ENCODE measurements at places on chromosomes 1 and 21.
A peak's percentile ranks its signal among the peaks of the same experiment; 100 is the strongest.

DNA sequence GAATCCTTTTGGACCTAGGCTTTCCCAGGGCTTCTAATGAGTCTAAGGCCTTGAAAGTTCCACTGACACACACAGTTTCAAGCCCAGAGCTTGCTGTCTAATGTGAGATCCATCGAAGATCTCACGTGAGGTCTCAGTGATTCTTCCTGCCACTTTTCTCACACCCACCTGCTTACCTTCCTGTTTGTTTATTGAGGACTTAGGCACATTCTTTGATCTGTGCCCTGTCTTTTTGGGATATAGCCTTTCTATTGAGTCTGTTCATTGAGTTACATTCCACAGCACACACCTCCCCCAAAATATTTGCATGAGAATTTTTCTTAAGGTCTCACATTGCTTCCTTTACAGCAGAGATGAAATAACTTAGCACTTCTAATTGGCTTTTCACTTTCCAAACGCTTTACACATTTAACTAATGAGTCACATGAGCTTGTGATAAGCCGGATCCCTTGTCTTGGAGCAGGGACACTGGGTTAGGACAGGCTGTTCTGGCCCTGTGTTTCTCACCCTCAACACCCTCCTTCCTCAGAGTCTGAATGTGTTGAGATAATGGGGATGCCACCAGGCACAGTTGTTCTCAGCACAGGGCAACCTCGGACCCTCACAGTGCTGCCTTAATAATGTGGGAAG is 288.3 kb downstream of the TM2D1 start:
- DNase-seq: no peak

- DNase-seq: no peak
These were observed 13.8 kb downstream of the LRRC39 start for GRCh38 chr1:100164216-100164615.

GRCh38 chr1:37038227-37039093 is 4.1 kb upstream of the GRIK3 start:
- no peak for DNase-seq

- no peak for DNase-seq
These were observed 134.2 kb downstream of the NEK7 start for GRCh38 chr1:198291036-198291435.

GRCh38 chr1:119181218-119181617 is 40.8 kb upstream of the WARS2 start:
- DNase-seq: no peak

- DNase-seq: no peak
These were observed 1.5 kb downstream of the SLC66A1 start for GRCh38 chr1:19313636-19313959.

DNA sequence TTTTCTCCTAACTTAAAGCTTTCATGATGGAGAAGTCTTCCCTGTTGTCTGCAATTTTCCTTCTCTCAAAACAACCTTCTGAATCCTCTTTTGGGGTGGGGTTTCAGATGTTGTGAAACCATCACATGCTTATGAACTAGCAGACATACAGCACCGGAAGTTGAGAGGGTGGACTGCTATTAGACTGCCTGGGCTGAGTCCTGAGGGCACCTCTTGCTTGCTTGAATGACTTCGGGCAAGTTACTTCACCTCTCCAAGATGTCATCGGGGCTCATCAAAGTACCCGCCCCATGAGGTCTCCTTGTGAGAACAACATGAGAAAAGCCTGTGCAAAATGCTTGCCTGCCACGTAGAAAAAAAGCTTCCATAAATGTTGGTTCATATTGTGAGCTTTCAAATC is 89.6 kb downstream of the CCDC185 start:
- peak; percentile 43 for DNase-seq

- no peak for DNase-seq
These were observed 14.4 kb downstream of the RRP1 start for GRCh38 chr21:43803558-43804300.

- DNase-seq: no peak
These were observed 300.6 kb downstream of the HHAT start for GRCh38 chr1:210629276-210629675.

- no peak for DNase-seq
These were observed 24.3 kb upstream of the TCEA3 start for GRCh38 chr1:23448846-23449245.

- DNase-seq: no peak
These were observed 59.4 kb downstream of the EPB41 start for GRCh38 chr1:28973596-28974421.

DNA sequence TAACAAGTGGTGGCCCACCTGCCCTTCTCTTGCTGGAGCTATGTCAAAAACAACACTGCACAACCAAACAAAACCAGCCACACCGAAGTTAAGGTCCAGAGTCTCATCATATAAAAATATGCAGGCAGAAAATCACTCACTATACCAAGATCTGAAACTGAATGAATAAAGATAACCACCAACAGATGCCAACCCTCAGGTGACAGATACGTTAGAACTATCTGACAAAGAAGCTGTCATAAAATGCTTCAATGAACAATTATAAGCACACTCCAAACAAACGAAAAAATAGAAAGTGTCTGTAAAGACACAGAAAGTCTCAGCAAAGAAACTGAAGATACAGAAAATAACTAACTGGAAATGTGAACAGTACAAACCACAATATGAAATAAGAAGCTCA is 14.0 kb downstream of the ZNF496 start:
- DNase-seq: no peak

- no peak for DNase-seq
These were observed 10.7 kb upstream of the COL16A1 start for GRCh38 chr1:31714442-31715086.

GRCh38 chr1:113109908-113110554 is 37.0 kb downstream of the LRIG2 start:
- peak; percentile 58 for DNase-seq

DNA sequence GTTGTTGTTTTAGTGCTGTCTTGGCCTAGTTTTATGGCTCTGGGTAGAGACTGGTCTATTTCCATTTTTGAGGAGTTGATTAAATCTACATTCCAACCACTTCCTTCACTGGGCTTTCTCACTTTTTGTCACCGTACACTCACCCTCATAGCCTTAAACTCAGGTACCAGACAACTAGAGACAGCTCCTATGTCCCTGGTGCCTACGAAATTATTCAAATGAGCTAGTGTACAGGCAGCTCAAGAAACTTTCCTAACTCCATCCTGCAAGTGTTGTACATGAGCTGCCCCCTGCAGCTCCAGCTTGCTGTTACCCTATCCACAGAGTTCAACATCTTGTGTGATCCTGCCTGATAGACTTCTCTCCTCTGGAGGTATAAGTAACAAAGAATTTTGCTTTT is 704.8 kb upstream of the RGS18 start:
- no peak for DNase-seq

DNA sequence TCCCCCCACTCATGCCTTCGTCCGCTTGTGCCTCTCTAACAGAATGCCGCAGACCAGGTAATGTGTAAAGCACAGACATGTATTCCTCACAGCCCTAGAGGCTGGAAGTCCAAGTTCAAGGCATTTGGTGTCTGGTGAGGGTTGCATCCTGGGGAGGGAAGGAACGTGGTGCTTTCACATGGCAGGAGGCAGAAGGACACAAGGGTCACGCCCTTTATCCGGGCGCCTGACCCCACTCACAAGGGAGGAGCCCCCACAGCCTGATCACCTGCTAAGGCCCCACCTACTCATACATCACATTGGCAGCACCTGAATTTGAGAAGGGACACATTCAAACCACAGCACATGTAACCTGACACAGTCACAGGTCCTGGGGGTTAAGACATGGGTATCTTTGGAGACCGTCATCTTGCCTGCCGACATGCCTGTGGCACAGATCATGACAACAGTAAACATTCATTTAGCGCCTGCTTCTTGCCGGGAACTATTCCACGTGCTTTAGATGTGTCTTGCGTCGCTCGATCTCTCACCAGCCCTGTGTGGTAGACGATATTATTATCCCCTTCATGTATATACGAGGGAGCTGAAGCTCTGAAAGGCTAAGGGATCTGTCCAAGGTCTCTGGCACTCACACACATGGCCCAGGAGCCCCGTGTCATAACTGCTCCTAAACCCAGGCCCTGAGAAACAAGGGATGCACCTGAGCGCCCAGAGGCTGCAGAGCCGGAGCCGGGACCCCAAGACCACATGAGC is 235.6 kb downstream of the NPHP4 start:
- DNase-seq: no peak

- no peak for DNase-seq
These were observed 35.4 kb downstream of the PTPRU start for GRCh38 chr1:29271724-29272123.

DNA sequence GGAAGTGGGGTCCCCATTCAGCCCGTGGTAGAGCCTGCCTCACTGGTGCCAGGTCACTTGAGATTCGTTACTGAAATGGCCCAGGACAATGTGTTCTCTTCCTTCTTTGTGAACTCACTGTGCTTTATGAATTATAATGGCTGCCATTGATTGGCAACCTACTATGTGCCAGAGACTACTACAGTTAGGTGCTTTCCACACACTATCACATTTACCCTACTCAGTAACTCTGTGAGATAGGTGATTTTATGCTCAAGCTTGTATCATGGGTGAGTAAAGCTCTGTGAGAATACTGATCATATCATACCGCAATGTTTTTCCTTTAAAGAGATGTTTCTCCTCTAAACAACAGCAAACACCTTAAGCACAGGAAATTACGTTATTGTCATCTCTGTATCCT is 225.9 kb downstream of the SMYD3 start:
- DNase-seq: no peak

GRCh38 chr1:181250038-181250437 is 161.5 kb downstream of the IER5 start:
- DNase-seq: no peak

GRCh38 chr1:244269169-244269568 is 182.5 kb downstream of the ADSS2 start:
- no peak for DNase-seq

DNA sequence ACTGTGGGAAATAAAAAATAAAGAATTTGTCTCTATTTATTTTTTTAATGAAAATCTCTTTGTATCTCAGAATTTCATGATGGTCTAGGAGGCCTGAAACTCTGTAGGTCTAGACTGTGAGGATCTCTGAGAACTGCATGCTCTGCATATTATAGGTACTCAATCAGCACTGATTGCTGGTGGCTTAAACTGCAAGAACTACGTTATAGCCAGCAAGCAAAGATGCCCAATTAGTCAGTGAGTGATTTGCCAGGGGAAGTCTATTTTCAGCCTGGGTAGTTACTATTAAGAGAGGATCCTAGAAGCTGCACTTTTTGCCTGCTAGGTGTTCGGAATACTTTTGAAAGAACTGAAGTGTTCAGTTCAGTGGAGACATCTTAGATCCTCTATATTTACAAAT is 87.4 kb downstream of the GPR52 start:
- DNase-seq: no peak
